Hepatocyte (in vitro differentiated cells): ENCODE measurements at places on chromosomes 2 and 18.
A peak's percentile ranks its signal among the peaks of the same experiment; 100 is the strongest.

DNA sequence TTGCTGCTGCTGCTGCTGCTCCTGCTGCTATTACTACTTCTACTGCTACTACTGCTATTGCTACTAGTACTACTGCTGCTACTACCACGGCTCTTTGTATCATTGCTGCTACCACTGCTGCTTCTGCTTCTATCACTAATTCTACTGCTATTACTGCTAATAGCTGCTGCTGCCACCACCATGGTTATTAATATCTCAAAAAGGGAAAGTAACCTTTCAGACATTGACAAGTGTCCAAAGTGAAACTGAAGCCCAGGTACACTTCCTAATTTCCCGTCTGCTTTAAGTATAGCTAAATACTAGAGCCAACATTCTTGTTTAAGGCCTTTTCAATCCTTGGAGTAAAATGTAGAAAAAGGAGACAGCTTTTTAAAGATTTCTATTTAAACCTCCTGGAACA is 45.4 kb upstream of the EHBP1 start:
- no peak for DNase-seq

- DNase-seq: no peak
Measured at GRCh38 chr2:24182507-24182906, 7.7 kb downstream of the FAM228A start.

- DNase-seq: peak; percentile 57
Measured at GRCh38 chr18:37476182-37476581, 89.4 kb downstream of the CELF4 start.

GRCh38 chr2:48444404-48444803 is 85.5 kb upstream of the STON1 start:
- no peak for DNase-seq

- no peak for DNase-seq
Measured at GRCh38 chr2:25295621-25296020, 46.1 kb downstream of the DNMT3A start.

- peak; percentile 48 for DNase-seq
Measured at GRCh38 chr2:55232863-55233657, 572 bp downstream of the RPS27A start.

DNA sequence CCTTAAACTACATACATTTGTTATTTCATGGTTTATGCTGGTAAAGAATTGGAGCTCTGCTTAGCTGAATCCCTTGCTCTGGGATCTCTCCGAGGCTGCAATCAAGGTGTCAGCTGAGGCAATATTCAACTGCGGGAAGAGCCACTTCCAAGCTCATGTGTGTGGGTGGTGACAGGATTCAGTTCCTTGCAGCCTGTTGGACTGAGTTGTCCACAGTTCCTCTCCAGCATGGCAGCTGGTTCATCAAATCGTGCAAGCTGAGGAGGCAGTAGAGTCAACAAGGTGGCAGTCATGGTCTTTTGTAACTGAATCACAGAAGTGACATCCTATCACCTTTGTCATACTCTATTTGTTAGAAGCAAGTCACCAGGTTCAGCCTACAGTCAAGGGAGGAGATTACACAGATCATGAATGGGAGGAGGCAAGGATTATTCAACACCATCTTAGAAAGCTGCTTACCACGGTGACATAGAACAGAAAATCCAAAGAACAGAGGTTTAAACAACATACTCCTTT is 56.9 kb downstream of the CTIF start:
- no peak for DNase-seq

DNA sequence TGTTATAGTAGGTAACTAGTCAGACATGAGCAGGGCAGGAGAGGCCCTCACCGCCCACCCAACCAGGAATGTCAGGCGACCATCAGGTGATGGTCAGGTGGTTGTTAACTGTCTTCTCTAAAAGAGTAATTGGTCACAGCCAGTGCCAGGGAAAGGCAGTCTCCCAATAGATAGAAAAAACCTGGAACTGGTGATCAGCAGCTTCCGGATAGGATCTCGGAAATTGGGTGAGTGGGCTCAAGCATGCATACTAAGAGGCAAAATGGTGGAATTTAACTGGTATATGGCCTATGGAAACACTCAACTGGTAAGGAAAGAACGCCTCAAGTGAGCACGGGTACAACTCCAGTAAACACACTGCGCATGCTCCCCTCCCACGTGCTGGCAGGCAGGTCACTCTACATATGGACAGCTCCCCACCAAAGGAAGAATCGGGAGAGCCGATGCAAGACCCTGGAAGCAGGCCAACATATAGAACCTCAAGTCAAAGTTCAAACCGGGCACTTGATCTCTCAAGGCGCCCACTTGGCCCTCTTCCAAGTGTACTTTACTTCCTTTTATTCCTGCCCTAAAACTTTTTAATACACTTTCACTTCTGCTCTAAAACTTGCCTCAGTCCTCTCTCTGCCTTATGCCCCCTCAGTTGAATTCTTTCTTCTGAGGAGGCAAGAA is 43.5 kb upstream of the TMEM131 start:
- no peak for DNase-seq
